T47D (cell line): ENCODE measurements at places on chromosomes 13 and 19.

GRCh38 chr13:94659598-94659946 is 52.8 kb downstream of the SOX21 start:
- DNase-seq: no peak

DNA sequence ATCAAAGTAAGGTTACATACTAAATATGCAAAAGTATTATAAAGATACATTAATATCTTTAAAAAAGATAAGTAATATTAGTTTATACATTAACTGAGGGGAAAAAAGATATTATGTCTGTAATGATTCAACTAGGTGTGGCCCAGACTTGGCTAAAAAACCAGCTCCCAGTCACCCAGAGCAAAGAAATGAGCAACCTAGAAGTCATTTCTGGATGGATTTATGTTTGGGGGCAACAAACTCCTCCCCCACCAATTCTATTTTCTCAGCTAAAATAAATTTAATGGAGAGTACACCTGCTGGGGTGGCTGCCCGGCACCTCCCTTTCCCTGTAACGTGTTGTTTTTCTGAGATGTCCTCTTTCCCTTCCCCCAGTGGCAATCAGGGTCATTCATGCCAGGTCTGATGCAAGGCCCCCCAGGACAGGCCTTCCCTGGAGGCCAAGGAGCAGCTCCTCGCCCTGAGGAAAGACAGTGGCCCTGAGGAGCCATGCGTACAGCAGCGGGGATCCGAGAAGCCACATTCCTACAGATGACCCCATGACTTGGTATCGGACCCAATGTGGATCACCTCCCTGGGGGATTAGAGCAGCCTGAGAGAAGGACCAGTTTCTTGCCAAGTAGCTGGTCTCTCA is 78.6 kb upstream of the DOCK9 start:
- no peak for DNase-seq

GRCh38 chr19:38527466-38528136 is 90.2 kb downstream of the MAP4K1 start:
- peak; percentile 31 for DNase-seq

GRCh38 chr19:46717034-46717715 is at the start of gene PRKD2:
PRKD2 (minus strand) TSS chr19:46717114; CDS start chr19:46716370, 744 bp downstream.
- DNase-seq: peak; percentile 76

- no peak for DNase-seq
These were observed 28.6 kb downstream of the ALOX5AP start for GRCh38 chr13:30763786-30764413.

DNA sequence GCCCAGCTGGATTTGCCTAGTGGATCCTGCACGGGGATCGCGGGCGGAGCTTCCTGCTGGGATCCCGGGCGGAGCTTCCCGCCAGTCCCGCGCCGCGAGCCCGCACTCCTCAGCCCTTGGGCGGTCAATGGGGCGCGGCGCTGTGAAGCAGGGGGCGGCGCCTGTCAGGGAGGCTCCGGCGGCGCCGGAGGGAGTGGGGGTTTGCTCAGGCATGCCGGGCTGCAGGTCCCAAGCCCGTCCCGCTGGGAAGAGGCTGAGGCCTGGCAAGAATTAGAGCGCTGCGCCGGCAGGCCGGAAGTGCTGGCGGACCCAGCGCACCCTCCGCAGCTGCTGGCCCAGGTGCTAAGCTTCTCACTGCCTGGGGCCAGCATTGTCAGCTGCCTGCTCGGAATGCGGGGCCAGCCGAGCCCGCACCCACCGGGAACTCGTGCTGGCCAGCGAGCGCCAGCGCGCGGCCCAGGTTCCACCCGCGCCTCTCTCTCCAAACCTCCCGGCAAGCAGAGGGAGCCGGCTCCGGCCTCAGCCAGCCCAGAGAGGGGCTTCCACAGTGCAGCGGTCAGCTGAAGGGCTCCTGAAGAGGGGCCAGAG is 119.6 kb downstream of the PRR20E start:
- no peak for DNase-seq

DNA sequence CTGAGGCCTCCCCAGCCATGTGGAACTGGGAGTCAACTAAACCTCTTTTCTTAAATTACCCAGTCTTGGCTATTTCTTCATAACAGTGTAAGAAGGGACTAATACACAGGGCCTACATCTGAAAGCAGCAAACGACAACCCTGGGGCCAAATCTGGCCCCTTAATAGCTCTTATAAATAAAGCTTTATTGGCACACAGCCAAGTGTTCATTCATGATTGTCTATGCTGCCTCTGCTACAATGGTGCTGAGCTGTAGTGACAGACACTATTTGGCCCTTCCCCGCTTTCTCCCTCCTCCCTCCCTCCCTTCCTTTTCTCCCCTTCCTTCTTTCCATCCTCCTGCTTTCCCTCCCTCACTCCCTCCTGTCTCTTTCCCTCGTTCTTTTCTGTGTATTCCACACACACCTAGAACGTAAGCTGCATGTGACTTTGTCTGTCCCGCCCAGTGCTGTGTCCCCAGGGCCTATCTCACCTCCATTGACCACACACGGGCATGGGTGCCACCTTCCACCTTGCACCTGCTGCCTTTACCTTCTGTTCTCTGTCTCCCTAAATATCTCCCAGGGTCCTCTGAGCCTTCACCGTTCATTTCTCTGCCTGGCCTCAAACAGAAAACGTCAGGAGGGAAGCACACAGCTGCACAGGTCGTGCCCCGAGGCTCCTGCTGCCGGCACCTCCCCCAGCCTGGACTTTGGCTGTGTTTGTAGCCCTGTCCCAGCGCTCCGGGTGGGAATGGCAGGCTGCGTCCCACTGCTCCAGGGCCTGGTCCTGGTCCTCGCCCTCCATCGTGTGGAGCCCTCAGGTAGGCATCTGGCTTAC is at the start of gene PROZ:
PROZ (plus strand) TSS at position 720 of the 819 bp plus-strand sequence; CDS start at position 733, 13 bp downstream.
- DNase-seq: no peak

DNA sequence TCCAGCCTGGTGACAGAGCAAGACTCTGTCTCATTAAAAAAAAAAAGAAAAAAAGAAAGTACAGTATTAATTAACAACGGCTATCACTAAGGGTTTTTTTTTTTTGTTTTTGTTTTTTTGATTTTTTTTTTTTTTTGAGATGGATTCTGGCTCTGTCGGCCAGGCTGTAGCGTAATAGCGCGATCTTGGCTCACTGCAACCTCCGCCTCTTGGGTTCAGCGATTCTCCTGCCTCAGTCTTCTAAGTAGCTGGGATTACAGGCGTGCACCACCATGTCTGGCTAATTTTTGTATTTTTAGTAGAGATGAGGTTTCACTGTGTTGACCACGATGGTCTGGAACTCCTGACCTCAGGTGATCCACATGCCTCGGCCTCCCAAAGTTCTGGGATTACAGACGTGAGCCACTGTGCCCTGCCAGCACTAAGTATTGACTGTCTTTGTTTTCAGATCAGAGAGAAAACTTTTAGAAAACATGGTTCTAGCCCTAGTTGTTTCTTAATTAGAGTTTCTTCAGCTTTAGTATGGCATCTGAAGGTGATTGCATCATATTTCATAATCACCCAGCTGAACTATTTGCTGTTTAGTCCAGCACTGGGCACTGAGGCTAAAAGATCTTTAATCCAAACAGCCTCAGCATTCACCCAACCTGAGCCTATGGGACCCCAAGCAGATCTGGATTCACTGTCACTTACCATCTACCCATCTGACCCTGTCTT is 2.7 kb upstream of the GATAD2A start:
- DNase-seq: no peak

- DNase-seq: no peak
These were observed 6.3 kb downstream of the BCAT2 start for GRCh38 chr19:48804496-48804895.

GRCh38 chr13:26526702-26527216 is 30.7 kb upstream of the WASF3 start:
- no peak for DNase-seq

DNA sequence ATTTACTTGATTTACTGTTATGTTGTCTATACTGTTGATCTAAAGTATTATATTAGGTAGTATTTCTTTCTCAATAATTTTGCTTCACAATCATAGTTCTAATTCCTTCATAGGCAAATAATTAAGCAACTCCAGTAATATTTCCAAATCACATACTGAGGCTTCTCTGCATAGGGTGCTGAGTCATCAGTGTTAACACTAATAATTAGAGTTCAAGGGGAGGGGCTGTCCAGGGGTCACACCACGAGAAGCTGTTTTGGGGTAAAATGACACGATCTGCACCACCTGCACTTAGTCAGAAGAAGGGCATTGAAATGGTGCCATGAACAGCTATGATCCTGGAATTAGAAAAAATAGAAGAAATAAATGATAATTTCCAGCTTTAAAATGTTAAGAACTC is 1230.9 kb upstream of the SLC10A2 start:
- no peak for DNase-seq

- DNase-seq: no peak
These were observed 265.9 kb downstream of the MYO16 start for GRCh38 chr13:108895220-108895704.

- DNase-seq: no peak
These were observed 746.9 kb downstream of the EFNB2 start for GRCh38 chr13:105788530-105788929.

- DNase-seq: peak; percentile 61
These were observed 1895.6 kb upstream of the PRR20A start for GRCh38 chr13:55245005-55245644.

DNA sequence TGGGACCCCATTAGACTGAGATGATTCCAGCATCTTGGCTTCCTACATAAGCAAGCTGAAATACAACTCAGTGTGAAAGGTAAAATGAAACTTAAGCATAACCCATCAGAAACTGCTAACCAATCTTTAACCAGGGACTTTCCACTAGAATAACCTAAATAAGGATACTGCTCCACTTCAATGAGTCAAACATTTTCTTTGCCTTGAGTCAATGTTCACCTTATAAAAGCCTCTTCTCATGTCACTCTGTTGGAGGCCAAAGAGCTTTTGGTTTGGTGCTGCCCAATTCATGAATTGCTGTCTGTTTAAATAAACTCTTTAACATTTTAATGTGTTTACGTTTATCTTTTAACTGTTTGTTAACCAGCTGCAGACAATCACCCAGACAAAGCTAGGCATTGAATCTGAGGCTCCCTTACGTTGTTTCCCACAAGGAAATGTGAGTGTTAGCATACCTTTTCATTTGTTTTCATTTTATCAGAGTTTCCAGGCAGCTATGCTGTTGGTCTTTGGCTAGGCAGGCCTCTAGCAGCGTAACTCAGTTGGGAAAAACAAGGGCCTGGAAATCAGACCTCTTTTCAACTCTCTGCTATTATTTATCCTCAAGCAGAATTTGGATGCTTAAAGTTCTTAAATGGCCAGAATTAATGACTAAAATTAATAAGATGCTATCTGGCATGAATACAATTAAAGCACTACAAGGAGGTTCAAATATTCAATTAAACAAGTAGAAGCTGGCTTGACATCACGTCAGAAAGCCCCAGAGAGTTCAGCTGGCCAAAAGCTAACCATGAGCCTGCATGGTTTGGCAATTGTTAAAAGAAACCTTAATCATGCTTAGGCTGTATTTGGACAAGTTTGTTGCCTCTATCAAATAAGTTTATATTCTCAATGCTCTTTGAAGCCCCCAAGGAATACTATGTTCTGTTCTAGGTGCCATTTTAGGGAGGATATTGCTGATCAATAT is 200.2 kb downstream of the DCLK1 start:
- DNase-seq: no peak

GRCh38 chr13:31485651-31486051 is 253.7 kb upstream of the RXFP2 start:
- no peak for DNase-seq

DNA sequence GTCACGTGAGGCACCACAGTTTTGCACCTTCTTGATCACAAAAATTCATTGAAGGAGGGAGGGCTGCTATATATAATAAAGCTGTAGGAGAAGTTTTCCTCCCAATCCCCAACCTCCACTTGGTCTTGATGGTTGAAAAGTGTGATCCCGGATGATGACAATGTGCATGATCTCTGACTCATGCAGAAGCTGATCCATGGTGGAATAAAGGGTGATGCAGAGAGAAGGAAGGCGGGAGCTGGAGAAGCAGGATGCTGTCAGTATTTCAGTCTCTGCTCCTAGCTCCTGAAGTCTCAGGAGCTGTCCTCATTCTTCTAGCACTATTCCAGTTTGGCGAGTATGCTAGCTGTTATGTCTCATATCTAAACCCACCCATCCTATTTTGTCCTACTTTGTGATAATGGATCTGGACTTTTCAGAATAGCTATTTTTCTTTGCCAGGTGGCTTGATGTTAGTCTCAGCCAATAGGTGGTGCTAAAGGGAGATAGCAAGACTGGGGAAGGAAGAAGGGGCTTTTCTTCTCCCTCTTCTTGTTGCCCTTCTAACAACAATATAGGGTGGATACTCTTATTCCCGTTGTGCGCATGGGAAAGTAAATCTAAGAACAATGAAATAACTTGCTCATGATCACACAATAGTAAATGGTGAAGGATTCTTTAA is 65.6 kb upstream of the HTR2A start:
- DNase-seq: no peak

DNA sequence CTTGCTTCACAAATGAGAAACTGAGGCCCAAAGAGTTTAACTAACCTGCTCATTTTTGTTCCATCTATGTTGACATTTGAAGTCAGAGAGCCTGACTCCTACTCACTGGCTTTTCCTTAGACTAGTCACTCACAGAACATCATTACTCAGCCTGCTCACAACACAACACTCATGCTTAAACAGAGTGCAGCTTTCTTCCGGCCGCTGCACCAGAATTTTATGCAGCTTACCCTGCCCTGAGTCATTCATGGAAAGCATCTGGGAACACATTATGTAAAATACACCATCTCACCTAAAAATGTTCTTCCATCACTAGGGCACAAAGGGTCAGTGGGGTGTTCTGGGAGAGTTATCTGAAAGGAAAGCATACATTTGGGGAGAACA is 303.4 kb downstream of the SPRY2 start:
- DNase-seq: no peak

- DNase-seq: no peak
These were observed 66.8 kb downstream of the STK24 start for GRCh38 chr13:98510156-98510509.

GRCh38 chr13:78305171-78305570 is 298.2 kb downstream of the POU4F1 start:
- no peak for DNase-seq

- no peak for DNase-seq
These were observed 34.7 kb downstream of the TSSK6 start for GRCh38 chr19:19480688-19481087.
